Gastroesophageal sphincter (tissue), 4 donors: ENCODE measurements at places on chromosomes 3 and 15. TPM values are rescaled to one million over a fixed set of nuclear protein-coding genes. Genes with fewer than 3 reads are reported as not detected.

GRCh38 chr3:107634099-107634489 is 111.3 kb downstream of the BBX start:
- no peak for ATAC-seq

GRCh38 chr3:29525254-29525881 is 244.5 kb downstream of the RBMS3 start:
- ATAC-seq: peak; percentile 92

DNA sequence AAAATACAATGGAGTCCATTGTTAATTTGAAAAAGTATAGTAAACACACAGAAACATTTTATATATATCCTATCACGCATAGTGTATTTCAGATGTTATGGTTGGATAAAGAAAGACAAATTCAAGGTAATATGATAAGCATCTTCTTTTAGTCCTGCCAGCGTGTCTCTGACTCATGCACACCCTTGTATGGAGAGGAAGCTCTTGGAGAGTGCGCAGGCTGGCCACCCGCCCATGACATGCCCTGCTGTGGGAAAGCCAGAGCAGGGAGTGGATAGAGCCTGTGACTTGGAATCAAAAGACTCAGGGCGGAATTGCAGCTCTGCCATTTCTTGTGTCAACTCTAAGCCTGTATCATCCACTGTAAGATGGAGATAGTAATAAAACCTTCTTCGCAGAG is 23.0 kb upstream of the COPG1 start:
- ATAC-seq: peak; percentile 86

GRCh38 chr15:81478354-81478753 is 104.3 kb upstream of the TMC3 start:
- no peak for ATAC-seq

DNA sequence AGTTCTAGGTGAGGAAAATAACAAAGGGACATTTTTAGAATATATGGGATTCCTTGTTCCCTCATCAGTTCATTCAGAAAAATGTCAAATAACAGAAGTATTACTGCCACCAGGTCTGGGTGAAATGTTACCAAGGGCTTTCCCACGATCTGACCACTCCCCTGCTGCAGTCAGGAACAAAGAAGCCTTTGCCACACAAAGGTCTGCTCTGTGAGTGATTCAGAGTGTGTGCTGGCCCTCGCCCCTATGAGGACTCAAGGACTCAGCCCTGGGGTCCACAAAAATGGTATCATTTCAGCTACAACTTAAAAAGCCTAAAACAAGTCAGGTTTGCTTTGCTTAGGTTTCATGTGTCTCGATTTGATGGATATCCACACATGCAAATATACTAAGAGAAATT is 5.0 kb downstream of the MKRN3 start:
- no peak for ATAC-seq

DNA sequence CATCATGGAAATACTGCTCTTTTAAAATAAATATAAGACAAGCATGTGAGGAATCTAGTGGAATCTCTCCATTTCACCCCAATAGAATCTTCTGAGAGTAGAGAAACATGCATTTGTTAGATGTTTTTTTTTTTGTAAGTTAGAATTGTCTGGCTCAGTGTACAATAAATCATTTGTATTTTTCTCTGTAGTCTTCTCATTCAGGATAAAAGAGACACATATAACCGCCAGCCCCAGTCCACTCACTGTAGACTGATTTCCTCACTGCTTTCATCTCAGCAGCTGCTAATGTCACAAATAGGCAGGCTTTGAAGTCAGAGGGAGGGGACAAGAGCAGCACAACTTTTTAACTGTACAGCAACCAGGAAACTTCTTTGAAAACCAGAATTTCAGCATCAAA is 140.2 kb upstream of the RBMS3 start:
- ATAC-seq: no peak

DNA sequence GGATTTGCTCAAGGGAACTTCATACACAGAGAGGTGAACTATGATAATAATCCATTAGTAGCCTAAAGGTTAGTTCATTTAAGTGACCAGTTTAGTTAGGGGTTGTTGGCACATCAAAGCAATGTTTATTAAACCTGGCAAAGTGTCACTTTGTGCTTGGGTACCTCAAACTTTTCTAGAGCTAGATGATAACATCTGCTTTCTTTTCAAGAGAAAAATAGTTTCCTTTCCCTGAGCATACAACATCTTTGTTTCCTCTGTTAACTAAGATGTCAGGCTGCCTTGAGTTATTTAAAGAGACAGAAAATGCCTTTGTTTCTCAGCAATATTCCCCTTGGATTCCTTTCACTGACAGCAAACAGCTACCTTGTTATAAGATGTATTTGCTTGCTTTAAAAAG is 26.7 kb upstream of the SMAD3 start:
- no peak for ATAC-seq

DNA sequence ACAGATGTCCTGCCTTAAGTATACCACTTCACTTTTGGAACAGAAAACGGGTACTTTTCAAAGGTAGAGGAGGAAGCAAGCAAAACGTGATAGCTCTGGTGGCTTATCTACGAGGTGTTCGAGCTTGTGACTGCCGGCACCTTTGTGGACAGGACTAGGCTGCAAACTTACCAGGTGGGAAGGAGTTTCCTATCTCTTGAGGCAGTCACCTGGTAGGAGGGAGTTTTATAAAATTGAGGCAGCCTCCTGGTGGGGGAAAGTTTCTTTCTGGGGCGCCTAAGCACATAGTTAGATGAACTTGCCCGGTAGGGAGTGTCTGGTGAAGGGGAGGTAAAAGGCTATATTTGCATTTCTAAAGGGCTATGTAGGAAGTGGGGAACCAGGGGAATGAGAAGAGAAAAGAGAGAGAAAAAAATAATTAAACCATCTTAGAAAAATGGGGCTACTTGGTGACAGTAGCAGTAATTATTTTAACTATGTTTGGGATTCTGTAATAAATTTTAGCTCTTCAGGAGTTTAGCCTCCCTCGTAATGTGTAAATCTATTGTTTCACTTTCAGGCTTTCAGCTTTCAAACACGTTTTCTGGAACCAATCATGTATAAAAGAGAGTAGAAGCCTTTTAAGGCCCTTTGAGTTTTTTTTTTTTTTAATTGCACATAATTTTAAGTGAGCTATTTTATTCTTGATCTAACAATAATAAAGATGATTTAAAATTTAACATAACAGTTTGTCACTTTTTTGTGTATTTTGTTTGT is 131.0 kb downstream of the IL5RA start:
- no peak for ATAC-seq

DNA sequence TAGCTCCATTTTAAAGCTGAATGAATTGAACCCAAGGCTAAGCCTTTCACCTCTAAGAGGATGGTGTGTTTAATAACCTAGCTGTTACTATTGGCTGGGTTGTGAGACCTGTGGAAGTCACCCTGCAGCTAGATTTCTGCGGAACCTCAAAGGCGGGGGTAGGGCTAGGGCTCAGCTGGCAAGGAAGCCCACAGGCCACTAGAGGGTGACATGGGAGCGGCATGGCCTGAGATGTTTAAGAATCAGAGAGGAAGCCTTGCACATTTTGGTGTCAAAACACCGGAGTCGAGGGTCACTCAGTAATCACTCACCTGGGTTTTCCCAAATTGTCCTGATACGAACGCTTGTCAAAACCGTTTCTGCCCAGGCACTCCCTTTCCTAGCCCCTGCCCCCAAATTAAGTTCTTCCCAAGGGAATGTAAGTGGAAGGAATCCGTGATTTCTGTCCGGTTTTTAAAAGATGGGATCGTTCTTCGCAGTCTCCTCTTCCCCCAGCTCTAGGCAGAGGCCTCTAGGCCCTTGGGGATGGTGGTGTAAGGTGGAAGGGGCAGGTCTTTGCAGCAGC is 3.8 kb upstream of the ACAD9 start:
- no peak for ATAC-seq

- ATAC-seq: no peak
Measured at GRCh38 chr15:40096094-40096891, 12.4 kb downstream of the BMF start.

GRCh38 chr3:99656624-99657023 is 18.2 kb downstream of the COL8A1 start:
- ATAC-seq: no peak

The EPHA3 gene
- 9.3 TPM for total RNA-seq

The ACVR2B gene
- 7.1 TPM for total RNA-seq

The SLC38A3 gene
- total RNA-seq: 0.35 TPM

The EDEM1 gene
- 33.8 TPM for total RNA-seq

The LRRC31 gene
- not detected for total RNA-seq

The ANKRD34C gene
- not detected for total RNA-seq

The GALNT15 gene
- 155 TPM for total RNA-seq

The DAZL gene
- total RNA-seq: not detected

The IL5RA gene
- not detected for total RNA-seq

The ASB14 gene
- total RNA-seq: 0.16 TPM

The GNAT1 gene
- not detected for total RNA-seq

The GOLGA8O gene
- total RNA-seq: not detected
